ENCODE measurements at places on chromosomes 3 and 15. TPM values are rescaled to one million over a fixed set of nuclear protein-coding genes. Genes with fewer than 3 reads are reported as not detected.

The MITF gene
- 5.4 TPM for polyA plus RNA-seq

The PARL gene
- 35.3 TPM for polyA plus RNA-seq

The LRIG1 gene
- polyA plus RNA-seq: 55.9 TPM

- H3K27ac ChIP-seq: no peak overlapping the region
- no peaks in the 10 kb centered on the region for H3K36me3 ChIP-seq
- H3K27me3 ChIP-seq: no peaks in the 10 kb centered on the region
- DNase-seq: no peak
- H3K4me3 ChIP-seq: no peak overlapping the region
These were observed 74.0 kb downstream of the C3orf85 start for GRCh38 chr3:109210501-109210900.

DNA sequence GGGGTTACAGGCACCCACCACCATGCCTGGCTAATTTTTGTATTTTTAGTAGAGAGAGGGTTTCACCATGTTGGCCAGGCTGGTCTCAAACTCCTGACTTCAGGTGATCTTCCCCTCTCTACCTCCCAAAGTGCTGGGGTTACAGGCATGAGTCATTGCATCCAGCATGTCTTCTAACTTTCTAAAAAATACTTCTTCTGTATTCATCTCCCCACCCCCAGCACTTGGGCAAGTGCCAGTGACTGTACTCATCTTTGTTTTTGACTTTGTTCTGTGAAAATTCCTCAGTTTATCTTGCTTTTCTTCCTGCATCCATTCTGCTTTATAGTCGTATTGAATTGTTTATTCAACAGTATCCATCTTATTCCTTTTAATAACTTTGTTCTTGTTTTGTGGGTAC is 47.6 kb downstream of the ARIH1 start:
- peaks cover 11% of the 10 kb centered on the region for H3K36me3 ChIP-seq
- no peak overlapping the region for H3K27ac ChIP-seq
- H3K4me3 ChIP-seq: no peak overlapping the region
- peak; percentile 43 for DNase-seq

DNA sequence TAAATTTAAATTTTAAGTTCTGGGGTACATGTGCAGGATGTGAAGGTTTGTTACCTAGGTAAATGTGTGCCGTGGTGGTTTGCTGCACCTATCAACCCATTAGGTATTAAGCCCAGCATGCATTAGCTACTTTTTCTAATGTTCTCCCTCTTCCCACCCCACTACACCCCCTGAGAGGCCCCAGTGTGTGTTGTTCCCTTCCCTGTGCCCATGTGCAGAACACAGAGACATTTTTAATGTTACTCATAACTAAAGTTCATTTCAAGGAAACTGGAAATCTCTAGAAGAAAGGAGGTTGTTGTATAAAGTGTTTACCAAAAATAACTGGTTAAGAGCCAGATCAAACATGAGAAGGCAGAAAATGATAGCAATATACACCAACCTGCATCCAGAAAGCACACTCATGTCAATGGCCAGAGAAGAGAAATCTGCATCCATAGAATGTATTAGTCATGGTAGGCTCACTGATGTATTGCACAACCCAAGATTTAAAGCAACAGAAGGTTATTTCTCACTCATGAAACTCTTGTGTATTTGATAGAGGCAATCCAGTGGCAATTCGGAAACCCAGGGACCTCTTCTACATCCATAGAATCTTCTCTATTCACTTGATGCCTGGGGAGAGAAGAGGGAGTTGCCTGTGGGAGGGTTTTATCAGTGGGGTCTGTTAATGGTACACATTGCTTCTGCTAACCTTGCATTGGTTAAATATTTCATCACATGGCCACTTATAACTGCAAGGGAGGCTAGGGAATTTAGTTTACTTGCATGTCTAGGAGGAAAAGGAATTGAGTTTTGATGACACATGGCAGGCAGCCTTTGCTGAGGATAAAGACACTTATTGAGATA is 321.9 kb upstream of the RASGRP1 start:
- peak; percentile 93 for DNase-seq
- H3K27me3 ChIP-seq: no peaks in the 10 kb centered on the region
- peak overlapping the region; percentile 39 for H3K4me3 ChIP-seq
- peaks cover 22% of the 10 kb centered on the region for H3K4me1 ChIP-seq
- H3K36me3 ChIP-seq: no peaks in the 10 kb centered on the region
- peak overlapping the region; percentile 97 for H3K27ac ChIP-seq

GRCh38 chr3:115415246-115415996 is 207.9 kb upstream of the GAP43 start:
- no peak overlapping the region for H3K27ac ChIP-seq
- H3K4me1 ChIP-seq: no peaks in the 10 kb centered on the region
- no peaks in the 10 kb centered on the region for H3K27me3 ChIP-seq
- no peaks in the 10 kb centered on the region for H3K36me3 ChIP-seq
- no peak overlapping the region for H3K4me3 ChIP-seq

DNA sequence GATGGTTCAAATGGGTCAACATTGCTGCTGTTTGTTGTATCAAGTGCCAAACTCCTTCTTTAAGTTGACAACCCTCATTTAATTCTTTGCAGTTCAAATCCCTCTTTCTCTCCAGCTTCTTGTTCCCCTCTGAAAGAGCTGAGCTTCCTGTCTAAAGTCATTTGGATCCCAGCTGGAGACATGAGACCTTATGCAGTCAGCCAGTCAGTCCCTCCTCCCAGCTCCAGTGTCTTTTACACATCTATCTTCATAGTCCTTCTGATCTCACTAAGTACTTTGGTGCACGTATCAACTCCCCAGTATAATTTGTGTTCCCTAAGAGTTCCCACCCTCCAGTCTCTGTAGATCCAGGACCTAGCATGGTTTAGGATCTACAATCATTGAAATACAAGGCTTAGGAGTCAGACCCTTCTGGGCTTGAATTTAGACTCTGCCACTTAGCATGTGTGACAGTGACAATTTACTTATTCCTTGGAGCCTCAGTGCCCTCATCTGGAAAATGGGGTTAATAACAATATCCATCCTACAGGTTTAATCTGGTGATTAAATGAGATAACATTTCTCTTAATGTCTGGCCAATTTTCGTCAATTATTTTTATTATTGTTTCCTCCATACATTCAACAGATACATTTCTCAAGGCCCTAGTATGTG is 102.8 kb upstream of the SEMA6D start:
- no peaks in the 10 kb centered on the region for H3K4me1 ChIP-seq
- no peaks in the 10 kb centered on the region for H3K27me3 ChIP-seq
- no peak for DNase-seq

GRCh38 chr3:155334914-155335723 is 41.6 kb upstream of the STRIT1 start:
- no peak overlapping the region for H3K4me3 ChIP-seq
- H3K27me3 ChIP-seq: peaks cover 1% of the 10 kb centered on the region

DNA sequence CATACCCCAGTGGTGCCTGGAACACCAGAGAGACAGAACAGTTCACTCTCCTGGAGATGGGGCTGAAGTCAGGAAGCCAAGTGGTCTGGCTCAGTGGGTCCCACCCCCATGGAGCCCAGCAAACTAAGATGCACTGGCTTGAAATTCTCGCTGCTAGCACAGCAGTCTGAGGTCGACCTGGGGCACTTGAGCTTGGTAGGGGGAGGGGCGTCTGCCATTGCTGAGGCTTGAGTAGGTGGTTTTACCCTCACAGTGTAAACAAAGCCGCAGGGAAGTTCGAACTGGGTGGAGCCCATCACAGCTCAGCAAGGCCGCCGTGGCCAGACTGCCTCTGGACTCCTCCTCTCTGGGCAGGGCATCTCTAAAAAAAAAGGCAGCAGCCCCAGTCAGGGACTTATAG is 272.0 kb downstream of the KLF13 start:
- no peaks in the 10 kb centered on the region for H3K27me3 ChIP-seq
- H3K4me1 ChIP-seq: peaks cover 7% of the 10 kb centered on the region
- H3K27ac ChIP-seq: no peak overlapping the region
- peak; percentile 36 for DNase-seq
- no peak overlapping the region for H3K4me3 ChIP-seq

DNA sequence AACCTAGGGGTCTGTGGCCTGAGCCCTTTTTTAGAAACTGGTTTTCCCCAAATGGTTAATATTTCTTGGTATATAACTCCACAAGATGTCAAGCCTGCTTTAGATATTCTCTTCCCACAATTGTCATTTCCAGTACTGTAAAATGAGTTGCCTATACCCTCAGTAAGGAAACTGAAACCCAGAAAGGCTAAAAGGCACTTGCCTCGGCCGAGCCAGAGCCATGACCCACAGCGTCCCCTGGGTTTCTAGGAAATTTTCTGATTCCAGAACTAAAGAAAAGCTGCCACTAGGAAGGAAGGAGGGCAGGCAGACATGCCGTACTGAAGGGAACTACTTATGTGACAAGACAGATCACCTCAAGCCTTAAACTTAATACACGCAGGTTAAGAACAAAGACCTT is 59.1 kb downstream of the ATP8B4 start:
- no peaks in the 10 kb centered on the region for H3K27me3 ChIP-seq
- peaks cover 9% of the 10 kb centered on the region for H3K4me1 ChIP-seq
- no peaks in the 10 kb centered on the region for H3K36me3 ChIP-seq
- H3K27ac ChIP-seq: no peak overlapping the region

DNA sequence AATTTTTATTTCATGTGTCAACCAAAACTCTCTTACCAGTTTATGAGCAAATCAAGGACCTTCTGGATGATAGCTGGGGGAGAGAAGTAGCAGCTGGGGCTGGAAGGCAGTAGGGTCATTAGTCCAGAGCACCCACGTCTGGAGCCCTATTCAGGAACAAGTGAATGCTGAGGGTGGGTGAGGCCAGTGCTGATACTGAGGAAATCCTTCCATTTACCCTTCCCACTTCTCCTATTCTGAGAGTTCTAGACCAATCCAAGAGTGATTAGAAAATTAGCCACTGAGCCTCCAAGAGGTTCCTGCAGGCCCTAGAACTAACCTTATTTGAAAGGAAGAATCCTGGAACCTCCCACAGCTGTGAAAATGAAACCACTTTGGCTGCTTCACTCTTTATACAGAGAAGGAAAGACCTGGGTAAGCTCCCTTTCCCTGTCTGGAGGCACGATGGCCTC is 46.2 kb upstream of the VILL start:
- DNase-seq: no peak
- H3K27ac ChIP-seq: peak overlapping the region; percentile 74
- H3K36me3 ChIP-seq: no peaks in the 10 kb centered on the region
- H3K4me3 ChIP-seq: no peak overlapping the region
- H3K27me3 ChIP-seq: no peaks in the 10 kb centered on the region

- DNase-seq: no peak
- H3K27me3 ChIP-seq: no peaks in the 10 kb centered on the region
- H3K4me3 ChIP-seq: no peak overlapping the region
These were observed 474.3 kb downstream of the RSL24D1 start for GRCh38 chr15:54722342-54722986.

DNA sequence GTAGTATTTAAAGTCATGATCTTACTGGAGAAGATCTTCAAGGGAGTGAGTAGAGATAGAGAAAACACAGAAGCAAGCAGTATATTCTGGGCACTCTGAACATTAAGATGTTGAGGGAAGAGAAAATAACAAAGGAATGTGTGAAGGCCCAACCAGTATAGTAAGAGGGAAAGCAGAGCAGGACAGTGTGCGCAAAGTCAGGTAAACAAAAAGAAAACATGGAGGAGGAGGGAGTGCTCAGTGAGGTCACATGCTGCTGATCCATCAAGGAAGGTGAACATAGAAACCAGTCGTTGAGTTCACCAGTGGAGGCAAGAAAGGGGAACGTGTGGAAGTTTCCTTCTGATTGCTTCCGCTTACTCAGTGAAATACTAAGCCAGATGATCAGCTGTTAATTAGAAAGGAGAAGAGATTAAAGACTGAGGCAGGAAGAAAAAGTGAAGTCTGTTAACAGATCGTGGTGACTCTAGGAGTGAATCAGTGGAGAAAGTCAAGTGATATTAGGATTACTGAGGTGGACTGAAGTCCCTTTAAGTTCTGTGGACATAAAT is 47.2 kb downstream of the OPA1 start:
- no peaks in the 10 kb centered on the region for H3K27me3 ChIP-seq
- no peak for DNase-seq
- peak overlapping the region; percentile 67 for H3K27ac ChIP-seq
- peaks cover 18% of the 10 kb centered on the region for H3K36me3 ChIP-seq
- no peak overlapping the region for H3K4me3 ChIP-seq

- peak overlapping the region; percentile 87 for H3K27ac ChIP-seq
- H3K4me1 ChIP-seq: peaks cover 10% of the 10 kb centered on the region
- no peaks in the 10 kb centered on the region for H3K27me3 ChIP-seq
- peak overlapping the region; percentile 70 for H3K4me3 ChIP-seq
These were observed 515 bp upstream of the EIF3J start for GRCh38 chr15:44536302-44536961.

DNA sequence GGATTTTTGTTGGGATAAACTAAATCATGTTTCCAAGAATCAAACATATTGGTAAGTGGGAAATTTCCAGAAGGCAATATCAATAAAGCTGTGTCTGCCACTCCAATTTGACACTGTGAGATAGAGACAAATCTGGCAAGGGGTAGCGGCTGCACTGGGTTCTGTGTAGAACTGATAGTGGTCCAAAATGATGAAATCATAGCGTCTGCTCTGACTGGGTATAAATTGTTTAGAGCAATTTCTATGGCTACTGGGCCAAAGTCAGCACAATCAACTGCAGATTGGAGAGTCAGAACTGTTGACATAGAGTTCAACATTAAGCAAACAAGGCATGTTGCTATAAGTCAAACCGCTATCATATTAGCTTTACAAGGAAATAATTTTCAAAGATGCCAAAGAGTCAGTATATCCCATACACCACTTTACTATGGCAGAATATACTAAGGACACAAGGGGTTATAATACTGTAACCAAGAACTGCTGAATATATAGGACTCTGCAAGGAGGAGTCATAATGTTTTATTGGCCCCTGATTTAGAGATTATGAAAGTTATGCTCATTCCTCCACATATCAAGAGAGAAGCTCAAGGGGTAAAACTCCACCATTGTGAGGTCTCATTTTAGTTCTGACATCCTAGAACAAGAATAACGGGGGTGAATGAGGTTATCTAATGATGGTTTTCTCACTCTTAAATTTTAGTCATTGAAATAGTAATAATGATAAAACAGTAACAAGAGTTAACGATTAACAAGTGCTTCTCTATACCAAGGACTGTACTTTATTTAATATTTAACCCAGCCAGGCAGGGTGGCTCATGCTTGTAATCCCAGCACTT is 309.7 kb upstream of the GADL1 start:
- H3K27ac ChIP-seq: no peak overlapping the region
- no peaks in the 10 kb centered on the region for H3K36me3 ChIP-seq
